Bronchus fibroblast of lung (primary cell): ENCODE measurements at places on chromosomes 1 and 21. TPM values are rescaled to one million over a fixed set of nuclear protein-coding genes. Genes with fewer than 3 reads are reported as not detected.

The SPRR2B gene
- not detected in 2 replicates for total RNA-seq

The SLC9C2 gene
- total RNA-seq: not detected in 2 replicates

The LHX8 gene
- total RNA-seq: not detected in 2 replicates

The WDTC1 gene
- total RNA-seq: 19.0 and 20.8 TPM in 2 replicates

The PRKACB gene
- 6.8 and 10.1 TPM in 2 replicates for total RNA-seq

The LAPTM5 gene
- not detected in 2 replicates for total RNA-seq

The DIO1 gene
- not detected in 2 replicates for total RNA-seq

The AHCTF1 gene
- total RNA-seq: 11.9 and 15.0 TPM in 2 replicates

The DDI2 gene
- 3.9 and 4.3 TPM in 2 replicates for total RNA-seq

The ARID1A gene
- 20.2 and 23.6 TPM in 2 replicates for total RNA-seq

The NBPF4 gene
- not detected in 2 replicates for total RNA-seq

The COPA gene
- total RNA-seq: 191 and 193 TPM in 2 replicates

The GPX7 gene
- total RNA-seq: 52.2 and 55.5 TPM in 2 replicates

The SMAP2 gene
- 22.0 and 23.2 TPM in 2 replicates for total RNA-seq

The FAM43B gene
- total RNA-seq: under 0.01 and 0.15 TPM in 2 replicates

The CNR2 gene
- total RNA-seq: not detected in 2 replicates

The ARHGAP30 gene
- total RNA-seq: not detected in 2 replicates

The ATAD3C gene
- under 0.01 TPM in 1 of 2 replicates, not detected in the other for total RNA-seq

The RHOU gene
- 0.67 and 1.0 TPM in 2 replicates for total RNA-seq

The SLAMF1 gene
- not detected in 2 replicates for total RNA-seq

The EFNA3 gene
- 0.67 and 1.2 TPM in 2 replicates for total RNA-seq

The CLEC20A gene
- total RNA-seq: 0.15 TPM in 1 of 2 replicates, not detected in the other

The GNG4 gene
- under 0.01 and 1.3 TPM in 2 replicates for total RNA-seq

The RGS16 gene
- total RNA-seq: 0.15 TPM in 1 of 2 replicates, not detected in the other

The ZNF683 gene
- total RNA-seq: not detected in 2 replicates

The CHI3L2 gene
- total RNA-seq: 1.5 TPM in 1 of 2 replicates, not detected in the other

The CFAP74 gene
- not detected in 2 replicates for total RNA-seq

The ZNF593 gene
- total RNA-seq: 62.1 and 65.6 TPM in 2 replicates

The SLAMF7 gene
- total RNA-seq: not detected in 2 replicates

The ASCL5 gene
- total RNA-seq: under 0.01 TPM in 1 of 2 replicates, not detected in the other

The CADM3 gene
- total RNA-seq: under 0.01 and 0.34 TPM in 2 replicates

The FAM151A gene
- not detected in 2 replicates for total RNA-seq

The TACSTD2 gene
- total RNA-seq: 0.45 and 0.50 TPM in 2 replicates

The PDE9A gene
- 0.15 and 0.84 TPM in 2 replicates for total RNA-seq

The RGS18 gene
- total RNA-seq: not detected in 2 replicates

The OR2T11 gene
- not detected in 2 replicates for total RNA-seq

The KCNJ6 gene
- under 0.01 TPM in 2 replicates for total RNA-seq

The GPR89B gene
- total RNA-seq: 8.9 and 14.3 TPM in 2 replicates

The FMN2 gene
- total RNA-seq: 0.17 and 1.5 TPM in 2 replicates

The CHD1L gene
- total RNA-seq: 25.4 and 26.4 TPM in 2 replicates

The ZNF593OS gene
- total RNA-seq: not detected in 2 replicates

The CA6 gene
- not detected in 2 replicates for total RNA-seq

The PYGO2 gene
- 16.8 and 19.2 TPM in 2 replicates for total RNA-seq

The MROH9 gene
- under 0.01 TPM in 1 of 2 replicates, not detected in the other for total RNA-seq

The SFN gene
- total RNA-seq: 0.74 and 1.2 TPM in 2 replicates

The EXO1 gene
- 16.6 and 24.7 TPM in 2 replicates for total RNA-seq

The RABGGTB gene
- 48.8 and 60.9 TPM in 2 replicates for total RNA-seq

The HSF2BP gene
- 0.34 and 0.45 TPM in 2 replicates for total RNA-seq

The DCDC2B gene
- total RNA-seq: not detected in 2 replicates

The CYP2J2 gene
- 0.15 and 0.50 TPM in 2 replicates for total RNA-seq

The PERM1 gene
- total RNA-seq: not detected in 2 replicates
